ENCODE measurements at places on chromosomes 5 and 9. TPM values are rescaled to one million over a fixed set of nuclear protein-coding genes. Genes with fewer than 3 reads are reported as not detected.

The PLPP7 gene
- polyA plus RNA-seq = 0.94 TPM

The ITGA2 gene
- polyA plus RNA-seq = 0.30 TPM

The ZDHHC11B gene
- 19.9 TPM for polyA plus RNA-seq

The ECSCR gene
- 8.3 TPM for polyA plus RNA-seq

The WDR31 gene
- polyA plus RNA-seq = 1.3 TPM

The SEMA5A gene
- 3.5 TPM for polyA plus RNA-seq

The ZBTB26 gene
- 3.5 TPM for polyA plus RNA-seq

The ARSI gene
- polyA plus RNA-seq = not detected

The SAXO1 gene
- 0.08 TPM for polyA plus RNA-seq

The GABRB2 gene
- polyA plus RNA-seq = not detected

The EQTN gene
- polyA plus RNA-seq = 0.33 TPM

The MYOT gene
- polyA plus RNA-seq = 0.34 TPM

The IL9 gene
- polyA plus RNA-seq = not detected

The RECK gene
- polyA plus RNA-seq = 2.0 TPM

The SLC12A2 gene
- 2.7 TPM for polyA plus RNA-seq

The GPRIN1 gene
- 3.2 TPM for polyA plus RNA-seq
